KBM-7 (cell line): ENCODE measurements at places on chromosomes 5 and 9.

- no peak for DNase-seq
These were observed 14.6 kb upstream of the SETX start for GRCh38 chr9:132369421-132369820.

DNA sequence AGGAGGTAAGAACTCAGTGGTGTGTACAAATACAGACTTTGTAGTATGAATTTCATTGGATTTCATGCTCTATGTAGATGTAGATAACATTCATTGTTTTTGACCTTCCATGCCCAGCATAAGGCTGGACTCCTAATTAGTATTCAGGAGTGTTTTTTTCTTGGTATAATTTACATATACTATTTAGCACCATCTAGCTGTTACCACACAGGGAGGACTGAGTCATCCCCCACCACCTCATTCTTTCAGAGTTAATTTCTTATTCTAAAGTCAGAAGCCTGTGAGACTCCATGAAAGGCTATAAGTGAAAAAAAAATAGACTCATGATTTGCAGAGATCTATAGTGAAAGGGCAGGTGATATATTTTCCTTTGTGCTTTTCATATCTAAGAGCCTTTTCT lies 555.0 kb downstream of the PRR16 start:
- no peak for DNase-seq

DNA sequence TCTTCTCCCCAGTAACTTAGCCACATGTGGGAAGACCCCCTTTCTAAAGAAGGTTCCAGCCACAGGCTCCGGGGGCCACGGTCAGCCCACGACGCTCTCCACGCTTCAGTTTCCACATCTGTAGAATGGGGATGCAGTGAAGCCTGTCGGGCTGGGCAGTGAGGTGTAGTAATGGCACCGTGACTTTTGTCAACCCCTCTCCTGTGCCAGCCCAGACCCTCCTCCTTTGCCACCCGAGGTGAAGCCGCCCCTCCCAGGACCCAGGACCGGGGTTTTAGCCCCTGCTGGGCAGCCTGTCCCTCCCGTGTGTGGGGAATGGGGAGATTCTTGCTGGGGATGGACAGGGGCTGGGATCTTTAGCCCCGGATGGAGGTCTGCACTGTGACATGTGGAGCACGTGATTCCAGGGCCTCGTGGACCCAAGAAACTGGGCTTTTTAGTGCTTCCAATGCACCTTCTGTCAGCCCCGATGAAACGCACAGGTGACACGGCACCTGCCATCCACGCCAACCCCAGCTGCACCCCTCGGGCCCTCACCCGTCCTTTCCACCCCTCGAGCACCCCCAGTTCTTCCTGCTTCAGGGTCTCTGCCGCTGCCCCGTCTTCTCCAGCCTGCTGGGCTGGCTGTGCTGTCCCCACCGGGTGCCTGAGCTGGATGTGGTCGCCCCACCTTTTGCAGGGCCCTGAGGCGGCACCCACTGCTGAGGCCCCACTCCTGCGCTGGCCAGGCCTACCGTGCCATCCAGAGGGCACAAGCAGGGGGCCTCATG lies 13.4 kb upstream of the RNU6ATAC start:
- DNase-seq: no peak

- no peak for DNase-seq
These were observed 378.6 kb downstream of the ICE1 start for GRCh38 chr5:5800801-5801761.
